Left lung (tissue), 14 donors: ENCODE measurements at places on chromosomes 11 and 22. TPM values are rescaled to one million over a fixed set of nuclear protein-coding genes. Genes with fewer than 3 reads are reported as not detected.

DNA sequence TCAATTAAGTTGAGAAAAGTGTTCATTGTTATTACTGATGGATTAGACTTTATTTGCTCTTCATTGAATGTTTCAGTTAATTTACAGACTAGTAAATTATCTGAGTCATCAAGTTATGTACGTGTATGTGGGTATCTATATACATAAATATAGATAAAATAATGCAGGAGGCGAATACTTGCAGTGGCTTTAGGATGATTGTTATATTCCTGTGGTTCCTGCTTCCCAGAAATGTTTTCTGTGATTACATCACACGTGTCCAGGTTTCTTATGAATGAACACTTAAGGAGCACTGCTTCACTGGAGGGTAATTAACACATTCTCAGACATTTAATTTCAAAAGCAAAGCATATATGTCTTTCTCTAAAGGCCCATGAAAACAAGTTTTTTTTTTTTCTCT, 28.4 kb downstream of the YAP1 start:
- no peak for DNase-seq

OR6T1 gene
- total RNA-seq: not detected

DNA sequence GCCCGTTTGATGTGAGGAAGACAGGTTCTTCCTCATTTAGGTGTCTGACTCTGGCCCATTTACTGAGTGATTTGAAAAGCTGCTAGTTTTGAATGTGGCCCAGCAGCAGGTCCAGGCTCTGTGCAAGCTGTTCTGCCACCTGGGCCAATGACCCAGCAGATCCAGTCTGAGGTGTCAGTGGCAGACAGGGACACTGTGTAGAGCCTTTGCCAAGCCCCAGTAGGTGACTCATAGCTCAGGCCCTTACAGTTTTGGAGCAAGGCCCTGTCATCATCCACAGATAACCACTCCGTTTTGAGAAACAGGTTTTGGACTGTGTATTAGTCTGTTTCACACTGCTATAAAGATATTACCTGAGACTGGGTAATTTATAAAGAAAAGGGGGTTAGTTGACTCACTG, 23.9 kb downstream of the TSPAN32 start:
- peak; percentile 43 for DNase-seq

PPM1F gene
- total RNA-seq: 31.0 TPM

DNA sequence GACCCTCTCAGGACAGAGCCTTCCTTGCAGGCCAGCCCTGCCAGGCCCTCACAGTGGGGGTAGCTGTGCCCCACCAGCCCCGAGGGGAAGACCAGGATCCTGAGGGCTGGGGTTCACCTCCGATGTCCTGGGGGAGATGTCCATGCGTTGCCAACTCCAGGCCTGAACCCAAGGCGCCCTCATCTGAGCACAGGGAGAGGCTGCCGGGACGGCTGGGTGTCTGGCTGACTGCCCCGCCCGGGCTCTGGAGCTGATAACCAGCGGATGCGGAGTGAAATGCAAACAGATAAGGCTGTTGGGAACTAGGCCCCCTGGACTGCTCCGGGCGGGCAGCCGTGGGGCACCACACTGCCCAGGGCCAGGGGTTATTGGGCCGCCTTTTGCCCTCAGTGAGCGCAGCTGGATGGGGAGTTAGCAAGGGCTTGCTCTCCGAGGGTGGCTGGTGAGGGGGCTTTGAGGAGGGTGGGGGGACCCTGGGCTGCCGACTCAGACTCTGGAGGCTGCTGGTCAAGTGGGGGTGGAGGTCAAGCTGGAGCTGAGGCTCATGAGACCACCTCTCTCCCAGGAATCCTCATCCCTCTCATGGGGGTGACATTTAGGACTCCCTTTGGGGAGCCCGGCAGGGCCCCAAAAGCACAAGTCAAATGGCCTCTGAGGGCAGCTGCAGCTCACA, 5.6 kb upstream of the MUC6 start:
- DNase-seq: no peak

SLC1A2 gene
- total RNA-seq: 0.89 TPM

- DNase-seq: no peak
These were observed 32.8 kb upstream of the LINC01488 start for GRCh38 chr11:69448471-69449284.

GRCh38 chr22:44647141-44647540, 54.9 kb upstream of the PRR5 start:
- DNase-seq: no peak

- no peak for DNase-seq
These were observed 19.2 kb upstream of the OR56A3 start for GRCh38 chr11:5922749-5923426.

- DNase-seq: no peak
These were observed 8.8 kb downstream of the CXCR5 start for GRCh38 chr11:118892514-118892913.

DNA sequence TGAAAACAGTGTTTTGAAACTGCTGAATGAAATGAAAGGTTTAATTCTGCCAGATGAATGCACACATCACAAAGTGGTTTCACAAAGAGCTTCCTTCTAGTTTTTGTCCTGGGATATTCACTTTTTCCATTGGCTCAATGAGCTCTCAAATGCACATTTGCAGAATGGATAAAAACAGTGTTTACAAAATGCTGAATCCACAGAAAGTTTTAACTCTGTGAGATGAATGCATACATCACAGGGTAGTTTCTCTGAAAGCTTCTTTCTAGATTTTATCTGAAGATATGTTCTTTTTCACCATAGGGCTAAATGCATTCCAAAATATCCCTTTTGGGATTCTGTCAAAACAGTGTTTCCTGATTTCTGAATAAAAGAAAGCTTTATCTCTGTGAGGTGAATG, 237.6 kb downstream of the OR4A5 start:
- DNase-seq: no peak

DNA sequence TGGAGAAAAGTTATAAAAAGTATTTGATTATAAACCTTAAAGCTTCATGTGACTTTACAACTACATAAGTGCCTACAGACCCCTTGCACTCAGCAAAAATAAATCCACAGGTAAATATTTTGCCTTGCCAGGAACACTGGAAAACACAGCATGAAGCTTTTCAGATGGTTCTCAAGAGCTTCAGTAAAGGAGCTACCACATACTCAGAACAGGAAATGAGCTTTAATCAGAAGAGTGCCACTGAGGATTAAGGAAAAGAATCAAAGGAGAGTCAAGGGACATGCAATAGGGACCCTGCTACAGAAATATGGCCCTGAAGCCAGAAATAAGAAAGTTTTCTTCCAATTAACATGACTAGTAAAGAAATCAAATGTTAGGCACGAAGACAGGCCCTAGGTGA, 1.2 kb downstream of the CASP1 start:
- no peak for DNase-seq

DNA sequence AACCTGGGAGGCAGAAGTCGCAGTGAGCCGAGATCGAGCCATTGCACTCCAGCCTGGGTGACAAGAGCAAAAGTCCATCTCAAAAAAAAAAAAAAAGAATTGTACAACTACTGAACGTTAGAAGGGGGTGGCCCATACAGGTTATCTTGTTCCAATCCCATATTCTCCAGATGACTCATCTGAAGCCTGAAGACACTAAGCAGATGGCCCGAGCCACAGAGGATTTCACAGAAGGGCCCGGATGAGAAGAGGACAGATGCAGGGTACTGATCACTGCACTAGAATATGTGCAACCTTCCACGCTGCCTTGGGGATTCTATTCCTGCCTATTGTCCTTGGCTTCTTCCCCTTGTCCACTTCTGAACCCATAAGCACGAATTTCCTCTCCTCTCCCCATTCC, 70.9 kb upstream of the UBASH3B start:
- DNase-seq: no peak

DNA sequence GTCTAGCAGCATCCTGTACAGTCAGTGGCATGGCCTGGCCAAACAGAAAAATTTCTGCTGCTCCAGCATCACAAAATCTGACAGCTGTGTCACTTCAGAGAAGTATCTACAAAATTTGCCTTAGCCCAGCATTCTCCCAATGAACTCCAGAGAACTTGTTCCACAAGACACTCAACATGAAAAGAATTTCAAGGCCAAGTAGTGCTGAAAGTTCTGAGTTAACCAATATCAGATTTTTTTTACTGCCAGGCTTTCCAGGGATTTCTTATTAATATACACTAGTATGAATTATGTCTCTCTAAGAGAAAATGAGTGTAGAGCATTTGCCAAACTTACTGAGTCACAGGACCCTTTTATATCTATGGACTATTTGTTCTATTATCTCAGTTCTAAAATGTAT, 68.8 kb downstream of the OR5AK2 start:
- no peak for DNase-seq

DNA sequence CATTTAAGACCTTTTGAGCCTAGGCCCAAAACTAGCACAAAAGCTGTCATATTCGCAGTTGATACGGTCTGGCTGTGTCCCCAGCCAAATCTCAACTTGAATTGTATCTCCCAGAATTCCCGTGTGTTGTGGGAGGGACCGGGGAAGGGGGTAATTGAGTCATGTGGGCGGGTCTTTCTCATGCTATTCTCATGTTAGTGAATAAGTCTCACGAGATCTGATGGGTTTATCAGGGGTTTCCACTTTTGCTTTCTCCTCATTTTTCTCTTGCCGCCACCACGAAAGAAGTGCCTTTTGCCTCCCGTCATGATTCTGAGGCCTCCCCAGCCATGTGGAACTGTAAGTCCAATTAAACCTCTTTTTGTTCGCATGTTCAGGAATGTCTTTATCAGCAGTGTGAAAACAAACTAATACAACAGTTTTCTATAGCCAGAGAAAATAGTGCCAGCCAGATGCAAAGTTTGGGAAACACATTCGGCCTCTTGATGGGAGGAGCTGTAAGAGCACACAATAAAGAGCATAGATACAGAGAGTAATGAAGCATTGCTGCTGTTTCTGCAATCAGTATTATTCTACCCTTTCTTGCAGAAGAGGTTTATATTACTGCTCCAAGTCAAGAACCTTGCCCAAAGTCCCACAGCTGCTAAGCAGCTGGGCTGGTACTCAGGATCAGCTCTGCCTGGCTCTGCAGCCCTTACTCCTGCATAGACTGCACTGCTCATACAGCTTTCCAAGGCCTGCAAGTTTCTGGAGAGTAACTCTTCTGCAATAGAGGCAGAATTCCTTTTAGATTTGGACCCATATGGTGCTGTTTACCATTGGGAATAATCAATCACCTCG, 2.0 kb upstream of the ZNF195 start:
- DNase-seq: no peak

DNA sequence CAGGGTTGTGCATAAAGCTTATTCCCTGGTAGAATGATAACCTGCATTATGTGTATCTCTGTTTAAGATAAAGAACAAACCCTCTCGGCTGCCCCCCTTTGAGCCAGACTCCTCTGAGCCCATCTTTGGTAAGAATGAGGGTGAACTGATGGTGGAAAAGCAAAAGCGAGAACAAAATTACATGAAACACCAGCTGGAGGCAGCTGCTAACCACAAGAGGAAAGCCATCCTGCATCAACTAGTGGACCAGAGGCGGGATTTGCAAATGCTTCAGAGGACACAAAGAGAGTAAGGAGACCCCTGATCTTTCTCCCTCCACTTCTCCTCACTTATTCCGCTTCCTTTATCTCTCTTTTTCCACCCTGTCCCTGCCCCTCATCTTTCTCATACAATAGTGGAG, 40.3 kb downstream of the CCDC81 start:
- DNase-seq: peak; percentile 42

ZNF280B gene
- total RNA-seq: 0.93 TPM

GRCh38 chr22:44752285-44753188, at the start of gene ARHGAP8:
ARHGAP8 (plus strand) TSS chr22:44752575; CDS start chr22:44786528, 33,953 bp downstream.
- DNase-seq: peak; percentile 81

DNA sequence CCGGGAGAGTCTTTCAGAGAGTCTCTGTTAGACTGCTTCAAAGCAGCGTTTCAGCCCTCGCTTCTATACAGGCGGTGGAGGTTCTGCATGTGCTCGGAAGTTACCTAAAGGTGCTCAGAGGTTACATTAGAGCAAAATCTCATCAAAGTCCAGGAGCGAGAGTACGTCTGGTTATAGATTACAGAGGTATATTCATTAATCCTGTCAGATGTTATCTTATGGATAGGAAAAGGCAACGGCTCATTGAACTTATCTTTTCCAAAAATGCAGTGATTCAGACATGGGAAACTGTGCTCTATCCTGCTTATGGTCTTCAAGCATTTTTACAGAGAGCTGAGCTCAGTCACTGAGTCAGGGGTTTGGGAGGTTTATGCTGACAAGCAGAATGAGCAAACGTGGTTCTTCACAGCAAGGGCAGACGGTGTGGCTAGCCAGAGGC, 9.1 kb upstream of the ZBED5 start:
- no peak for DNase-seq

DNA sequence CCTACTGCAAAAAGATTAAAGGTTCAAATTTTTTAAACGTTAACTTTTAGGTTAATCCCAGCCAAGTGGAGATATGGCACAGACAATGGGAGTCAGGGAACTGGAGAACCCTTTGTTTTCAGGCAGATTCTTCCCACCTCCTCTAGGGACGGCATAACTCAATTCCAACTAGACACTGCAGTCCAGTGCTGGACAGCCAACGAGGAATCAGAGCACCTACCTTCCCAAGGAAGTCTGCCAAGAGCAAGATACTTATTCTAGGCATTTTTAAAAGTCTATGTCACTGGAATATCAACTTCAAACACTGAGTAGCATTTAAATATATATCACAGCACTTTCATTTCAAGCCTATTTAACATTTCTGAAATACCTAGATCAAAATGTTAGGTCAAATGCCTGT, 7.3 kb downstream of the CADM1 start:
- no peak for DNase-seq

- no peak for DNase-seq
These were observed 31.1 kb upstream of the MMP7 start for GRCh38 chr11:102561636-102562035.

DNA sequence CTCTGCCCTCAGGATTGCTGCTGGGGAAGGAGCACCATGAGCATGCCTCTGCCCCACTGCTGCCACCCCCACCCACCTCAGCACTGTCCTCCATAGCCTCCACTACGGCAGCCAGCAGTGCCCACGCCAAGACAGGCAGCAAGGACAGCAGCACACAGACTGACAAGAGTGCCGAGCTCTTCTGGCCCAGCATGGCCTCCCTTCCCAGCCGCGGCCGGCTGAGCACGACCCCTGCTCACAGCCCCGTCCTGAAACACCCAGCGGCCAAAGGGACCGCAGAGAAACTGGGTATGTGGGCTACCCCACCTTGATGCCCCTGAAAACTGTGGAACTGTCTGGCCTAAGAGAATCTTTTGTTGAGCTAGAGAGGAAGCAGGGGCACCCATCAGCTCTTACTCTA, 101.0 kb downstream of the AMOTL1 start:
- DNase-seq: no peak

DNA sequence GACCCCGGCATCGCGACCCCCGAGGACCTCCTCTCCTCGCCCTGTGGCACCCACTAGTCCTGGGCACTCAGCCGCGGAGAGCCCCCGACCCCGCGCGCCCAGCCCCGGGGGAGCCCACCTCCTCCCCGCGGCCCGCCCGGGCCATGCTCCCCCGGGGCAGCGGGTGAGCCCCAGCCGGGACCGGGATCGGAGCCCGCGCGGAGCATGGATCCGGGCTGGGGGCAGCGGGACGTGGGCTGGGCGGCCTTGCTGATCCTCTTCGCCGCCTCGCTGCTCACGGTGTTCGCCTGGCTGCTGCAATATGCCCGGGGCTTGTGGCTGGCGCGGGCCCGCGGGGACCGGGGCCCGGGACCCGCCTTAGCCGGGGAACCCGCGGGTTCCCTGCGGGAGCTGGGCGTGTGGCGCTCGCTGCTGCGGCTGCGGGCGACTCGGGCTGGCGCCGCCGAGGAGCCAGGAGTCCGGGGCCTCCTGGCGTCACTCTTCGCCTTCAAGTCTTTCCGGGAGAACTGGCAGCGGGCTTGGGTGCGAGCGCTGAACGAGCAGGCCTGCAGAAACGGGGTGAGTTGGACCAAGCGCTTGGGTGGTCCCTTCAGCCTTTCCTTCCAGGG, 498 bp downstream of the C2CD2L start:
- DNase-seq: no peak
